ENCODE measurements at places on chromosomes 16 and 17.

DNA sequence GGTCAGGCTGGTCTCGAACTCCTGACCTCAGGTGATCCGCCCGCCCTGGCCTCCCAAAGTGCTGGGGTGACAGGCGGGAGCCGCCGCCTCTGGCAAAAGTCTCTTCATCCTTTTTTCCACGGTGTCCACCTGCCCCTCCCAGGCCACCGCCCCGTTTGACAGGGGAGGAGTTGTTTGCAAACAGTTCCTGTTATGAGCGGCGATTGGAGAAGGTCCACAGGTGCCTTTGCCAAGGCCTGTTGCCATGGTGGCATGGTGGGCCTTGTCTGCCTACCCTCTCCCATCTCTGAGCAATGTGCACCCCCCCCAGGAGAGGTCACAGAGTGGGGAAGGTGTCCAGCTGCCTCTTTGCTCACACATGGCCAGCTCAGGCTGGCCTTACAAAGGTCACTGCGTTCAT, 16.0 kb upstream of the RAP1GAP2 start:
- no peak for DNase-seq

DNA sequence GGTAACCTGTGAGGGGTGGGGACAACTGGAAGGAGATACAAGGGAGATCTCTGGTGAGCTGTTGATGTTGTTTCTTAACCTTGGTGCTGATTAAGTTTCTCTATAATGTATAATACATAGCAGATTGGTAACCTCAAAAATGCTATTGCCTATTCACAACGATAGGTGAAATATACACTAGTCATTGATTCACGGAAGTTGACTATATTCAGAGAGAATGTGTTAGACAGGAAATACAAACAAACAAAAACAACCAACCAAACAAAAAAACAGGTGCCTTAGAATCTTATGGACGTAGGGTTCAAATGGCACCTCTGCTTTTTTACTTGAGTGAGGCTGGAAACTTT, 21.5 kb downstream of the HSD17B2 start:
- DNase-seq = no peak

DNA sequence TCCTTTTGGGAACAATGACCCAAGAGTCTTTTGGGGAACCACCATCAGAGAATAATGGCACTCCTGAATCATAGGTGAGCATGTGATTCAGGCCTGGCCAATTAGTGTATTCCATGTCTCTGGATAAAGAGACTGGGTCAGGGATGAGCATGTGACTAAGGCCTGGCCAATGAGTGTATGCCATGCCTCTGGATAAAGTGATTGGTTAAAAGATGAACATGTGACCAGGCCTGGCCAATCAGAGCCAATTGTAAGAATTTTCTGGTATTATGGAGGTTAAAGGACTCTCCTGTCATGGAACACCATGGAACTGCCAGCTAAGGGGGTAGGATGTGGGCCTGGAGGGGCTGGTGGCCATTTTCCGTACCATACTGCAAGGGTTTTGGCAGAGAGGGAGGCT, 194.3 kb downstream of the C16orf78 start:
- DNase-seq = no peak

DNA sequence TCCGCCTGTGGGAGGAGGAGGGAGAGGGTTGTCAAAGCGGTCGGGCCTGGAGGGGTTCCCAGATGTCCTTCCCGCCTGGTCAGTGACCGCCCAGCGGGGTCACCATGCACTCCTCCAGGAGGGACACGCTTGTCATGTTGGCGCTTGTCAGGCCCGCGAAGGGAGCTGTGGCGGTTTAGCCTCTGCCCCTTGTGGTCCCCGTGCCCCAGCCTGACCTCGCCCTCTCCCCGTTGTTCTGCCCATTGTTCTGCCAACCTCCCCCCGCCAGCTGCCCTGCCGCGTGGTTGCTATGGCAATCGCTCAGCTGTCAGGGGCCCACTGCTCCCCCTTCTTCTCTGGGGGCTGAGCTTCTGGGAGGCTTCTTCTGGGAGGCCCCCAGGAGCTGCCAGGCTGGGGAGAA, 146.4 kb upstream of the CIBAR2 start:
- peak; percentile 68 for DNase-seq

DNA sequence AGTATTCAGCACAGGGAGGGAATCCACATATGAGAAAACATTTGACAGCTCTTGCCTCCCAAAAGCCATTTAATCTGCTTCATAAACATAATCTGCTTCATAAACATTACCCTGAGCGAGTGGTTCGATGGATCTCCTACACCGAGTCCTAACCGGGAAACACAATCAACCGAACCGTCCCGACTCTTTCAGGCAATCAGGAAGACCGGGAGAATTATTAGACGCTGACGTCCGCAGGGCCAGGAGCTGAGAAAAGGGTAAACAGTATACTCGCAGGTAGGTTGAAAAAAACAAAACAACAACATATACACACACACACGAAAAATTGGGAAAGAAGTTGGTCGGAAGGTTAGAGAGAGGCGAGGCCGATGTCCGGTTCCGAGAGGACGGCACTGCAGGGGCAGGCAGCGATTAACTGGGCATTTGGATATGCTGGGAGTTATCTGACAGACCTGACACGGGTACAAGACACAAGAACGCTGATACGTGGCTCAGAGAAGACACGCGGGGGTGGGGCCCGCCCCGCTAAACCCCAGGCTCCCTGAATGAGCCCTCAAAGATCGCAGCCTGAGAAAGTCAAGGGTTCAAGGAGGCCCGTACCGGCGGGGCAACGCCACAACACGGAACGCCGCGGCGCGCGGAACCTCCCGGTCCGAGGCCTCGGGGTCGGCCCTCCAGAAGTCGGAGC, 585 bp downstream of the AP1G1 start:
- peak; percentile 21 for DNase-seq

GRCh38 chr17:20084621-20085282, 75.6 kb downstream of the SPECC1 start:
- no peak for DNase-seq

DNA sequence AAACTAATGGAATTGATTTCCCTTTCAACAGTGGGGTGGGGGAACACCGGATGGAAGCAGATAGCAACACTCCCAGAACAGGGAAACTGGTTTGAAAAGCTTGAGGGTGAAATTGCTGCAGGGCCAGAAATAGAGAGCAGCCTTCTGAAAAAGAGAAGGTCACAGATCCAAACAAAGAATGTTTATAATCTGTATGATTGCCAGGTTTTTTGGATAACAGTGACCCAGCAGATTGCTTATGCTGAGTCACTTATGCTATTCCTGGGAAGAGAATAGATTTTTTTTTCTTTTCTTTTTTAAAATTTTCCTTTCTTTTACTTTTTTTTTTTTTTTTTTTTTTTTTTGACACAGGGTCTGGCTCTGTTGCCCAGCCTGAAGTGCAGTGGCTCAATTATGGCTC, 641.3 kb downstream of the KCNJ2 start:
- no peak for DNase-seq

DNA sequence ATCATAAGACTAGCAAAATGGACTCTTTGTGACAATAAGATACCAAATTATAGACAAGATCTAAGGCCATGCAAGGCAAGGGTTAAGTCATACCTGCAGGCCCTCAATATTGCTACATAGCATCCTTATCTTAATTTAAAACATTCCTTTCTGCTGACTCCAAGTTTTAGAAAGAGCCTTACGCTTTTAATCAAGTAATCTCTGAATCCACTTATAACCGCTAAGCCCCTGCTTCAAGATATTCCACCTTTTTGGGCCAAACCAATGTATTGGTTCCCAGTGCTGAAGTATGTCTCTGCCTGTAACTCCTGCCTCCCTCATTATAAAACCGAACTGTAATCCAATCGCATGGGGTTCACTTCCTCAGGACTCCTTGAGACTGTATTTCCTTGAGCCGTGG, 255.4 kb downstream of the PHKB start:
- DNase-seq = no peak

DNA sequence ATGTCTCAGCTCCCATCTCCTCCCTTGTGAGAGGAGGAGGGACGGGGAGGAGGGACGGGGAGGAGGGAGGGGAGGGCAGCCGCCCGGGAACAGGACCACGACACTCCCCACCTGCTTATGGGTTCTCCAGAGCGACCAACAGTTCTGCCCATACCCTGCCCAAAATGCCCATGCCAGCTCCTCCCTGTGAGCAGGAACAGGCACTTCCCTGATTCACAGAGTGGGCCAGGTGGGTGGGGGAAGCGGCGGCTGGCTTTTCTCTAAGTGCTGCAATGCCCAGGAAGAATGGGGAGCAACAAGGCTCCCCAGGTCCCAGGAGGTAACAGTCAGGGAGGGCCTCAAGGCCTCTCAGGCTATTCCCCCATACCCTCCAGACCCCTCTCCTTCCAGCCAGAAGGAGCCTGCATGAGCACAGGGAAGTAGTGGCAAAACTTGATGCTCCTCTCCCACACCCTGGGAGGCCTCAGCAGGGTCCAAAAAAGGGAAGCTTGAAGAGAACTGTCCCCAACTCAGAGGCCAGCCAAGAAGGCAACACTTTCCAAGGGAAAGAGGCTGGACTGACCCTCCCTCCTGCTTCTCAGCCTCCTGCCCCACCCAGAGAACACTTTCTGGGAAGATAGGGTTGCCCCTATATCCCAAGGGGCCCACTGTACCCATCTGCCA, 53.8 kb downstream of the MYO18A start:
- no peak for DNase-seq

- DNase-seq = no peak
These were observed 364.6 kb downstream of the GRIN2A start for GRCh38 chr16:9817586-9817985.

- no peak for DNase-seq
These were observed 9.8 kb downstream of the ITGAL start for GRCh38 chr16:30482366-30482765.

GRCh38 chr16:54072237-54072636, 214.3 kb downstream of the IRX3 start:
- DNase-seq = no peak

DNA sequence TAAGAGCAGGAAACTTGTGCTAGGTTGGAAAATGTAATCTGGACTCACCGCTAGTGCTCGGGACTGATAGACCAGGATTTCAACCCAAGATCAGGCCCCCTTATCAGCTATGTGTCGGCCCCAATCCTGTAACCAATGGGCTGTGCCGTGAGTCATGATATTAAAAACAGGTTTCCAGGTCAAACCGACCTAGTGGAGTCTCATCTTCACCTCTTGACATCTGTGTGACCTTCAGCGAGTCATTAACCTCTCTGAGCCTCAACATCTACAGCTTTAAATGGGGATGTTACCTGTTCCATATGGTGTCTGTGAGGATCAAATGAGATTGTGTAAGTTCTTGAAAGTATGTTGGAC, 512 bp downstream of the PMM2 start:
- no peak for DNase-seq

DNA sequence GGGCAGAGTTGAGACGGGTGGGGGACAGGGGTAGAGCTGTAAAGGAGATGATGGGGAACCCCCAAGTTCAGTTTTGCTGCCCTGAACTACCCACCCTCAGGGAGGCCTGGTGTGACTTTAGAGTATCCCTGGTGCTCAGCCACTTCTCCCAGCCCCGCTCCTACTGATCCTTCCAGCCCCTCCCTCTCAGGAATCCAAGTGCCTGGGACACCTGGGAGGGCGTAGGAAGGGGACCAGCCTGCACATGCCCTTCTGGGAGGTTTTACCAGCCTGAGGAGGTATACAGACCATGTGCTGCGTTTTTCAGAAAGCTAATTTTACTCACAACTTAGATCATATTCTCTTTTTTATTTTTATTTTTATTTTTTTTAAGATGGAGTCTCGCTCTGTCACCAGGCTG, 4.1 kb downstream of the ST6GALNAC2 start:
- DNase-seq = no peak

DNA sequence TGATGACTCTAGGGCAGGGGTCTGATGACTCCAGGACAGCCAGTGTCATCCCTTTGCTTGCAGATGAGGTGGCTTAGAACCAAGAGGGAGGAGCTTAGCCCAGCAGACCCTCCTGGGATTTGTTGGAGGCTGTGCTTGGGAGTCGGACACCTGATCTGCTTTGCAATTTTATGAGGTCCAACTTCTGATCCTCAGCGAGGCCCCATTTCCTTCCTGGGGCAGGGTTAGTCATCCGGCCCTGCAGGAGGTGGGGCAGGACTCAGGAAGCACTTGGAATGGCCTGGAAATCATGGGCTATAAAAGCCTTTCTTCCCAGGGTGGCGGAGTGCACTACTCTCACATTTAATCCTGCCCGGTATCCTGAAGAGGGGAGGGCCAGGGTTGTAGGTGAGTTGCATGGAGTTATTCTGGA, 168.5 kb downstream of the MSI2 start:
- no peak for DNase-seq

GRCh38 chr17:72684405-72685020, 408.0 kb downstream of the SLC39A11 start:
- no peak for DNase-seq

DNA sequence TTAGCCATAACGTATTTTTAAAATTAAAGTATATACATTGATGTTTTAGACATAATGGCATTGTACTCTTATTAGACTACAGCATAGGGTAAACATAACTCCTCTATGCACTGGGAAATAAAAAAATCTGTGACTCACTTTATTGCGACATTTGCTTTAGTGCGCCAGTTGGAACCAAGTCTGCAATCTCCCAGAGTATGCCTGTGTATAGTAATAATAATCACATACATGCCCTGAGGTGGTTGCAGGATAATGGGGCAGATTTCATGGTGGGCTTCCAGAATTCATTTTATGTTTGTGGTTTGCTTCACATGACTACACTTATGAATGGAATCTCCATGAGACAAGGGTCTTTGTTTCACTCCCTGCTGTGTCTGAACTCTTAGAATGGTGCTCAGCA, 66.9 kb upstream of the N4BP1 start:
- DNase-seq = no peak

DNA sequence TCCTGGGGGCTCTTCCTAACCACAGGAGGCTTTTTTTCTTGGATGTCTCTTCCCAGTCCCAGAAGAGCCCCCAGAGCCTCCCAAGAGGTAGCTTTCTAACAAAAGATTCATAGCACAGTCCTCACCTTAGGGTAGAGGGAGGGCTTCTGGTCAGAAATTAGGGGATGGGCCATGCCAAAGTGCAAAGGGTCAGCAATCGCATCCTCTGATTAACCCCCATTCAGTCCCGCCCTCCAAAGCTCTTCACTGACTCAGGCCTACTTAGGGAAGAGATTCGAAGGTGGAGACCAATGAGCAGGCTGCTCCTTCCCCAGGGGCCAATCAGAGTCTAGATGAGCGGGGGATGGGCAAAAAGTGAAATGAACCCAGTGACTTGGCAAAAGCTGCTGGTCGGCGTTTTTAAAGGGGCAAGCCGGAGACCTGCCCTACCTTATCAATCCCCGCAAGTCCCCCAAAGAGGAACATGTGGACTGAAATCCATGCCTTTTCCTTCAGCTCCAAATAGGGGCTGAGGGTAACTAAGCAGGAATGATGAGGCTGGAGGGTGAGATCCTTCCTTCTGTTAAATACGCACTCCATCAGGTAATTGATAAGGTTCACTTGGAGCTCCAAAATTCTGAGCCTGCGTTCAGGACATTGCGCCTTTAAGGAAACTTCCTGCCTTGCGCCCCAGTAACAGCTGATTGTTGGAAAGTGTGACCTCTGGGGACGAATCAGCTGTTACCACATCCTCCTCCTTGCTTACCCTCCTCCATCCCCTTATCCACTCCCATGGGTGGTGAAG, 6.9 kb upstream of the TLCD2 start:
- DNase-seq = peak; percentile 95

GRCh38 chr17:77476931-77477805, 336.4 kb downstream of the SEC14L1 start:
- peak; percentile 85 for DNase-seq
